ENCODE measurements at places on chromosomes 12 and 14.

- DNase-seq, result no peak
- H3K27me3 ChIP-seq, result peaks cover 61% of the 10 kb centered on the region
- peaks cover 4% of the 10 kb centered on the region for H3K4me1 ChIP-seq
- H3K4me3 ChIP-seq, result no peak overlapping the region
- H3K36me3 ChIP-seq, result peaks cover 6% of the 10 kb centered on the region
- H3K27ac ChIP-seq, result no peak overlapping the region
Observed at GRCh38 chr12:117845271-117845904, 123.4 kb downstream of the KSR2 start.

- peaks cover 13% of the 10 kb centered on the region for H3K4me1 ChIP-seq
- no peak overlapping the region for H3K4me3 ChIP-seq
- no peaks in the 10 kb centered on the region for H3K27me3 ChIP-seq
- DNase-seq, result no peak
- H3K27ac ChIP-seq, result no peak overlapping the region
Observed at GRCh38 chr12:39632670-39633069, 13.1 kb upstream of the ABCD2 start.

DNA sequence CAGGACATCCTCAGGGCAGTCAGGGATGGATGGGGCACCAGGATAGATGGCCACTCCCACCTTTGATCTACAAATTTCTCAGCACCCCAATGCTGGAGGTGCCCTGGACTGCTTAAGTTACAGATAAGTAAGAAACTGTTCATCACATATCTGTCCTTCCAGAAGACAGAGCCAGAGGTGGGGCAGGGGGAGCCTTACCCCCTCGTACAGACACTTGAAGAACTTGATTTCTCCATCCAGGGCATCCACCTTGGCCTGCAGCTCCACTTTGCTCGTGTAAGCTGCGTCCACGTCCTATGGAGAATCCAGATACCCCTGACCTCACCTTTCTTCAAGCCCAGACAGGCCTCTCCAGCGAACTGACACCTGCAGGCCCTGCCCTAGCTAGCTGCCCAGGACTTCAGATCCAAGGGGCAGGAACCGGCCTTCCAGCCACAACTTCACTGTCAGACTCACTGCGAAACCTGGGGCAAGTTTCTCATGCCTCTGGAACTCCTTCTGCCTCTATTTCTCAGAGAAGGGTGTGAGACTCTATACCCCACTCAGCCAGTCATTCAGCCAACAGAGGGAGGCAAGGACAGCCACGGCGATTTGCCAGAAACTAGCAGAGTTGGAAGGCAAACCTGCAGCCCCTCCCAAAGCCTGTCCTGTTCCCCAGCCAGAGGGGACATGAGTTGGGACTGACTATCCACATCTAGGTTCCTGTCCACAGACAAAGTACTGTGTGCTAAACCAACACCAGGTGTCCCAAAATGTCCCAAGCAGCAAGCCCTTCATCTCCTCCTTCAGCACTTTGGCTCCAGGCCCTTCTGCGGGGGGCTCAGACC lies 3.8 kb downstream of the KRT73 start:
- DNase-seq, result no peak
- H3K4me3 ChIP-seq, result no peak overlapping the region
- H3K36me3 ChIP-seq, result peaks cover 2% of the 10 kb centered on the region
- H3K27me3 ChIP-seq, result peaks cover 37% of the 10 kb centered on the region
- peak overlapping the region; percentile 91 for H3K27ac ChIP-seq

DNA sequence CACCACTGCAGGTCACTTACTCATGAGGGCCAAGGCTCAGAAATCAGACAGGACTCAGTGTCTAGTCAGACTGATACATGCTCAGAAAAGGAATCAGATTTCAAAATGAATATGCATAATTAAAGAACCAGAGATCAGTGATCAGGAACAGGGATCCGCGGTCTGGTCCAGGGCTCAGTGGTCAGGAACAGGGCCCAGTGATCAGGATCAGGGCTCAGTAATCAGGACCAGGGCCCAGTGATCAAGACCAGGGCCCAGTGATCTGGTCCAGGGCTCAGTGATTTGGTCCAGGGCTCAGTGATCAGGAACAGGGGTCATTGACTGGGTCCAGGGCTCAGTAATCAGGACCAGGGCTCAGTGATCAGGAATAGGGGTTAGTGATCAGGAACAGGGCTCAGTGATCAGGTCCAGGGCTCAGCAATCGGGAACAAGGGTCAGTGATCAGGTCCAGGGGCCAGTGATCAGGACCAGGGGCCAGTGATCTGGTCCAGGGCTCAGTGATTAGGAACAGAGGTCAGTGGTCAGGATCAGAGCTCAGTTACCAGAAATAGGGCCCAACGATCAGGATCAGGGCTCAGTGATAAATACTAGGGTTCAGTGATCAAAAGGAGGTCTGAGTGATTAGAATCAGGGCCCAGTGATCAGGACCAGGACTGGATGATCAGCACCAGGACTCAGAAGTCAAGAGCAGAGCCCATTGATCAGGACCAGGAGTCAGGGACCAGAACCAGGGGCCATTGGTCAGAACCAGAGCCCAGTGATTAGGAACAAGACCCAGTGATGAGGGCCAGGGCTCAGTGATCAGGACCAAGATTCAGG lies 175.3 kb downstream of the TMEM121 start:
- H3K36me3 ChIP-seq, result peaks cover 8% of the 10 kb centered on the region
- peaks cover 12% of the 10 kb centered on the region for H3K27me3 ChIP-seq
- H3K27ac ChIP-seq, result no peak overlapping the region
- no peak overlapping the region for H3K4me3 ChIP-seq
- peaks cover 5% of the 10 kb centered on the region for H3K4me1 ChIP-seq
- no peak for DNase-seq

DNA sequence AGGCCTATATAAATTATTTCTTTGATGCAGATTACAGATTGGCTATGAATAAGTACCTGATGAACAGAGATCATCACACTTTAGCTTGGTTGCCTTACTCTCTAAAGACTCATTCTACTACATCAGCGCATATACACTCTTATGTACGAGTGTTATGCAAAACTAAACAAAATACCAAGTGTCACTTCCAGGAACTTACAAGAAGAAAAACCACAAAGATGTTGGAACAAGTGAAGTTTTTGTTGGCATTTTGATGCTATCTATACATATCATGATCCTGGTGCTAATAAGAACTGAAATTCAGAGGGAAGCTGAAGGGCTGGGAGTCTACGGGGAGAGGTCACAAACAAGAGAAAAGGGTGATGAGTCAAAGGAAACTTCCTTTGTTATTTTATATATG lies 47.9 kb upstream of the CERS5 start:
- H3K4me1 ChIP-seq, result peaks cover 38% of the 10 kb centered on the region
- no peak for DNase-seq
- peak overlapping the region; percentile 22 for H3K4me3 ChIP-seq
- H3K27ac ChIP-seq, result no peak overlapping the region
- peaks cover 2% of the 10 kb centered on the region for H3K36me3 ChIP-seq

GRCh38 chr12:124509676-124510300 lies 57.6 kb downstream of the NCOR2 start:
- H3K27me3 ChIP-seq, result no peaks in the 10 kb centered on the region
- H3K27ac ChIP-seq, result no peak overlapping the region
- H3K4me3 ChIP-seq, result no peak overlapping the region
- H3K4me1 ChIP-seq, result peaks cover 26% of the 10 kb centered on the region

DNA sequence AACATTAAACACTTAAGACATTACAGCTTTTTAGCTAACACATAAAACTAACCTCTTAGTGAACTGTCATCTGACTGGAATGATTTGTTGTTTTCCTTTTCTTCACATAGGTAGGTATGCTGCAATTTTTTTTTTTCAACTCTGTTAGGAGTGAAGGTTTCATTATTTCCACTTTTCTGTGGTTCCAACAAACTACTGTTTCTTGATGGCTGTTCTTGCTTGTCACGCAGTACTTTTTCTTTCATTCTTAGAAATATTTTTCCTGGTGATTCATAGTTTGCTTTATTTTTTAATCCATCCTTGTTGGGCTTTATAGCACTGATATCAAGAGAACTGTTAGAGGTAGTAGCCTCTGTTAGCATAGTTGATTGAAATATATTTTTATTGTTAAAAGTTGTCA lies 6.3 kb downstream of the MIS18BP1 start:
- DNase-seq, result no peak
- H3K4me1 ChIP-seq, result peaks cover 11% of the 10 kb centered on the region
- H3K4me3 ChIP-seq, result no peak overlapping the region
- H3K27me3 ChIP-seq, result no peaks in the 10 kb centered on the region
- H3K36me3 ChIP-seq, result no peaks in the 10 kb centered on the region

DNA sequence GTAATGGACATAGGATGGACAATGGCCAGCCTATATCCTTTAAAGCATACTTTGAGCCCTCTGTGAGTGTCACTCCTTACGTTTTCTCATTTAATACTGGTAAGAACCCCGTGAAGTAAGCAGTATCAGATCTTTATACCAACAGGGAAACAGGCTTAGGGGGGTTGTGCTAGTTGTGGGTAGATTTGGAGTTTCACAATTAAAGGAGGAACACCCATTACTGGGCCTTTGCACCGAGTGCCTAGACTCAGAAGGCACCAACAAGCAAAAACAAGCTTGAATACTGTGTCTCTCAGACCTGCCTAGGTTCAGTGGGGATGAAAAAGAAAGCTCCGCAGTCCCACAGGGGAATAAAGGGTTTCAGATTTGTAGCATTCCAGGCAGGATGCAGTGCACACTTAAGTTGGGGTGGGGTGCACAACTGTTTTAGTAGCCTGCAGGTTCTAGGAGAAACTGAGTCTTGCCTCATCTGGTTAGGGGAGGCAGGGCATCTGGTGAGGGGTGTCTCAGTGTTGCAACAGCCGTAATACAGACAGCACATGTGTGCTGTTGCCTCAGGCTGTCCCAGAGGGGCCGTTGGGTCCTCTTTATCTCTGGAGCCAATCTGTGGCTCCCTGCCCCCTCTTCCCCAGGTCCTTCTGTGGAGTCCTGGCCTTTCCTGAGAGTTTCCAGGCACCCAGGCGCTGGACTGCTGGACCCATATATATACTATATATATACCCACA lies 51.2 kb downstream of the IRAK3 start:
- H3K4me3 ChIP-seq, result no peak overlapping the region
- peaks cover 5% of the 10 kb centered on the region for H3K36me3 ChIP-seq
- no peak overlapping the region for H3K27ac ChIP-seq
- no peak for DNase-seq

- DNase-seq, result no peak
- H3K36me3 ChIP-seq, result no peaks in the 10 kb centered on the region
- no peak overlapping the region for H3K27ac ChIP-seq
- H3K4me3 ChIP-seq, result no peak overlapping the region
- peaks cover 8% of the 10 kb centered on the region for H3K27me3 ChIP-seq
Observed at GRCh38 chr12:58313091-58313855, 371.9 kb downstream of the ATP23 start.
